Fibroblast of skin of left quadriceps (primary cell): ENCODE measurements at places on chromosomes 5 and 9.

- no peak for DNase-seq
Observed at GRCh38 chr9:112505607-112506006, 19.0 kb downstream of the KIAA1958 start.

GRCh38 chr5:184471-184870, 6.8 kb upstream of the LRRC14B start:
- no peak for DNase-seq

GRCh38 chr9:129334105-129334935, 156.3 kb upstream of the IER5L start:
- peak; percentile 95 for DNase-seq

GRCh38 chr5:72720205-72720604, 96.3 kb upstream of the TNPO1 start:
- DNase-seq = no peak

- no peak for DNase-seq
Observed at GRCh38 chr5:32304622-32305021, 8.1 kb downstream of the MTMR12 start.

DNA sequence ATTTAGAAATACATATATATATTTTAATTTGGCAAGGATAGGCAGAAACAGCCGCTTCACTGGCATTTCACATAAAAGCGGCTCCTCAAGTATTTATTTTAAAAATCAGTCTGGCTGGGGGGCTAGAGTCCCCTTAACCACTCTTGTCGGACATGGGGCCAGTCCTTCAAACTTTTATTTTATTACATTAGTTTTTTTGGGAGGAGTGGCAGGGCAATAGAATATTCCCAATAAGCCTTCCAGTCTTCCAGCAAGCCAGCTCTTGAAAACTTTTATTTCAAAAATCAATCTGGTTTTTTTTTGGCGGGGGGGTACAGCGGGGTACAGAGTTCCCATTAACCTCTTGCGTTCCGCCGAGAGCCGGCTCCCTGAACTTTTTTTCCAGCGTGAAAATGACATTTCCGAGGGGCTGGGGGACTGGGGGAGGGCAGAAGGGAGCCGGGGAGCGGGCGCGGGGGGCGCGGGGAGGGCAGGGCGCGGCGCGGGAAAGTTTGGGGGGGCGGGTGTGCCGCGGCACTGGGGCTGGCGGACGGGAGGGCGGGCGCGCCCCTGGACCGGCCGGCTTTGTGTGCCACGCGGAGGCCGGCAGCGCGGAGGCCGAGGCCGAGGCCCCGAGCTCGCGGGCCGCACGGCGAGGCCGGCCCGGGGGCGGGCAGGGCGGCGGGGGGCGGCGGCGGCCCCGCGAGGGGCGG, 504 bp upstream of the ZNF618 start:
- no peak for DNase-seq

DNA sequence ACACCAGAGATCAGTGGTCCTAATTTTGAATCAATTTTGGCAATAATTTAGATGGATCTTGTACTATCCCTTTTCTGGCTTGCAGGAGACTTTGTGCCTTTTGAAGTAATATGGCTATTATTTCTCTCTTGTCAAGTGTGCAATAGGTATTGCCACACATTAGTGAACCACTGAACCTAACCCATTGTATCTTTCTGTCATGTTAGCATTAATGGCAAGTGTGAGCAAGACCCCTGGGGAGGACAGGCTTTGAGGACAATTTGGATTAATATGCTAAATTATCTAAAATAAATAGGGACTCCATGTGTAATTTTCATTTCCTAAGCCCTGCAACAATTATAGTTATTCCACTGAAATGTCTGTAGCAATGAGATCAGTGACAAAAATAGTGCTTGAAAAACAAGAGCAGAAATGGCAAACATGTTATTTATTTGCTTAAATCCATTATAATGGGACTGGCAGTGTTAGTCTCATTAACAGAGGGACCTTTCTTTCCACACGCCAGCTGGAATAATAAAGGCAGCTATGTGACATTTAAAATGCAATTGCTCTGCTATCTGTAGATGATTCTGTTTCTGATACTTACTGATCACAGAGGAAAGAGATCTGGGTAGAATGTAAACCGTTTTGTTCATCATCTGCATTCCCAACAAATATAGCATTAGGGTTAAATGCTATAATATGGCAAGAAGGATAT, 753.3 kb upstream of the ZNF608 start:
- DNase-seq = no peak

GRCh38 chr5:34436761-34437501, 219.2 kb upstream of the RAI14 start:
- DNase-seq = no peak

GRCh38 chr9:35918780-35919179, 9.5 kb downstream of the SPAAR start:
- DNase-seq = no peak

DNA sequence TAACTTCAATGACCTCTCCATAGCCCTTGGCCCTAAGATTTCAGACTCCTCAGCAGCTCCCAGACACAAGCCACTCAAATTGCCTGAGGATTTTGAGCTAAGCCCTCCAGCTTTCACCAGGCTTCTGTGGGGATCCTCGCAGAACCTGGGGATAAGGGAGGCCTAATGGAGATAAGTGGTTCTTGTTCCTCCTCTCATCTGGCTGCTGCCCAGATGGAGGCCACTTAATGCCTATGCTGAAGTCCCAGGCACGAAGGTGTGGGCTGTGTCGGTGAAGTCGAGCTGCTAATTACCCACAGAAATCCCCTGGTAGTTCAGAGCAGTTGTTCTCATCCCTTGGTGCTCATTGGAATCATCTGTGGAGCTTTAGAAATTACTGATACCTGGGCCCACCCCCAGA, 10.3 kb upstream of the FAT2 start:
- DNase-seq = no peak

DNA sequence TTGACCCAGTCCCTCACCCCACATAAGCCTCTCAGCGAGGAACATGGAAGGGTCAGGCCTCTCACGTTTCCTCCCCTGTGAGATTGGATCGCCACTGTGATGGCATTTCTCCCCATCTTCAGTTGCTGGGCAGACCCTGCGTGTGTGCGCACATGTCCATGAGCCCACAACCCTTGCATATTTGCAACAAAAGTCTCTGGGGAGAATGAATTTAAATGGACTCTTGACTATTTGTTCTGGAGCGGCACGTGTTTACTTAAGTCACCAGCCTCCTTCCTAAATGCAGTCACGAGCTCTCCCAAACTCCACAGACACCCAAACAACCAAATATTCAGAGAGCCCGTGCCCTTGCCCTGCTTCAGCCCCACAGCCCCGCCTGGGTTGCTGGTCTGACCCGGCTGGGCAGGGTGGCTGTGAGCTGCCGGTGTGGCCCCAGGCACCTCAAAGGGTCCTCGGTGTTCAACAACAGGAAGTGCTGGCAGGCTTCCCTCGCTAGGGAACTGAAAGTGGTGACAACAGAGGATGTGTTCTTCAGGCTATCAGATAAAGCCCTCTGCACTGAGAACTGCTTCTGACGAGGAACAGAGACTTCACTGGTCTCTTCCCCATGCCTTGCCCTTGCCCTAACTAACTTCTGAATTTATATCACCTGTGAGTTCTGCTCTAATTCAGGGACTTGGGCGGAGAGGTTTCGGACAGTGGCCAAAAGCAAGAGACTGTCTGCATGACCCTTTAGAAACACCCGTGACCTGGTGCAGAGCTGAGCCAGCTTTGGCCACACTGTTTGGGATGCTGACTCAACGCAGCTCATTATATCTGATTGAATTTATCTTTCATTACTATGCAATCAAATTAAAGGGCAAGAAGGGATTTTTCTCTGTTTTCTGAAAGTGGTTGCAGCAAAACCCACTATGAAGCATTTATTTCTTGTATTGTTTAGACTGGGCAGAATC, 19.2 kb upstream of the CD180 start:
- DNase-seq = no peak

GRCh38 chr9:114202849-114203248, 47.5 kb downstream of the COL27A1 start:
- DNase-seq = no peak

DNA sequence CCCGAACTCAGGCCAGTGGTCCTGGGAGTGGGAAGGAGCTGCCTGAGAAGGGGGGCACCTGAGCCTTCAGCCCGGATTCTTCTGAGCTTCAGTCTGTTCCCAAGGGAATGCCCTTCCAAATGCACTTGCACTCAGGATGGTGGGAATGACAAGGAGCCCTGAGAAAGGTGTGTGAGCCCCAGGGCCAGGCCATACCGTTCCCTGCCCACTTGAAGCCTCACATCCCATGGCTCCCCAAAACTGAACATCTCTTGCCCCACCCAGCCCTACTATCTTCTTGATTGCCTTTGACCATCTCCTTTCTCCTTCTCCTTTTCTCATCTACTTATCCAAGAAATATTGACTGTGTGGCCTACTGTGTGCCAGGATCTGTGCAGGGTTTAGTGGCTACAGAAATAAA, 84.4 kb upstream of the HSPA9 start:
- no peak for DNase-seq

DNA sequence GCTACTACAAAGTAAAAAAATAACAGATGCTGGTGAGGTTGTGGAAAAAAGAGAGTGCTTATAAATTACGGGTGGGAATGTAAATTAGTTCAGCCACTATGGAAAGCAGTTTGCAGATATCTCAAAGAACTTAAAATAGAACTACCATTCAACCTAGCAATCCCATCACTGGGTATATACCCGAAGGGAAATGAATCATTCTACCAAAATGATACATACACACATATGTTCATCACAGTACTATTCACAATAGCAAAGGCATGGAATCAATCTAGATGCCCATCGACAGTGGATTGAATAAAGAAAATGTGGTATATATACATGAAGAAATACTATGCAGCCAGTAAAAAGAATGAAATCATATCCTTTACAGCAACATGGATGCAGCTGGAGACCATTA, 6.3 kb upstream of the TEX10 start:
- DNase-seq = no peak

DNA sequence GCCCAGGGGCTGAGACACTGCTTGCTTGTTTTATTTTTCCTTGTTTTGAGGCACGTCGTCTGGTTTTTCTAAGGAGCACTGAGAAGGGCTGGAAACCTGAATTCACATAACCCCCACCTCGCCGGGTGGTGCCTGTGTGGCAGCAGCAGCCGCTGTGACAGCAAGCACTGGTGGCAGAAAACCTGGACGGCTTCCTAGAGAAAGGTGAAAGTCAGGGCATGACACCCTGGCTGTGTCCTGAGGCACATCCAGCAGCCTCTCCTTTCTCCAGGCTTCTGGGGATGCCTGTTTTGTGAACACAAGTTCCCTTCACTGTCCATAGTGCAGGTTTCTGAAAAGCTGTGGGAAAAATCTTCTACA, 29.2 kb downstream of the MRPL36 start:
- no peak for DNase-seq

- no peak for DNase-seq
Observed at GRCh38 chr5:32851559-32852173, 140.5 kb downstream of the NPR3 start.

DNA sequence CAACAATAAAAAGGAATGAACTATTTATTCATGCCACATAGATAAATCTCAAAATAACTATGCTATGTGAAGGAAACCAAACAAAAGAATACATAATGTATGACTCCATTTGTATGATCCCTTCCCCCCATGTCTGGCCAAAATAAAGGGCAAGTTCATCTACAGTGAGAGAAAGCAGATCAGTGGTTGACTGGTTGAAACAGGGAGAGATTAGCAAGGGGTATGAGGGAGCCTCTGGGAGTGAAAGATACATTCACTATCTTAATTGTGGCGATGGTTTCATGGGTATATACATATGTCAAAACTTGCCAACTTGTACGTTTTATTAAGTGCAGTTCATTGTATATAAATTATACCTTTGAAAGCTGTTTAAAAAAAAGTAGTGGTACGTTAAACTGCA, 4.8 kb downstream of the PSMD5 start:
- DNase-seq = no peak

GRCh38 chr9:90907056-90907445, 105.4 kb downstream of the SYK start:
- DNase-seq = no peak

- DNase-seq = no peak
Observed at GRCh38 chr5:156329171-156329611, 2.2 kb downstream of the SGCD start.

GRCh38 chr5:153147891-153148623, 342.4 kb upstream of the GRIA1 start:
- peak; percentile 67 for DNase-seq

DNA sequence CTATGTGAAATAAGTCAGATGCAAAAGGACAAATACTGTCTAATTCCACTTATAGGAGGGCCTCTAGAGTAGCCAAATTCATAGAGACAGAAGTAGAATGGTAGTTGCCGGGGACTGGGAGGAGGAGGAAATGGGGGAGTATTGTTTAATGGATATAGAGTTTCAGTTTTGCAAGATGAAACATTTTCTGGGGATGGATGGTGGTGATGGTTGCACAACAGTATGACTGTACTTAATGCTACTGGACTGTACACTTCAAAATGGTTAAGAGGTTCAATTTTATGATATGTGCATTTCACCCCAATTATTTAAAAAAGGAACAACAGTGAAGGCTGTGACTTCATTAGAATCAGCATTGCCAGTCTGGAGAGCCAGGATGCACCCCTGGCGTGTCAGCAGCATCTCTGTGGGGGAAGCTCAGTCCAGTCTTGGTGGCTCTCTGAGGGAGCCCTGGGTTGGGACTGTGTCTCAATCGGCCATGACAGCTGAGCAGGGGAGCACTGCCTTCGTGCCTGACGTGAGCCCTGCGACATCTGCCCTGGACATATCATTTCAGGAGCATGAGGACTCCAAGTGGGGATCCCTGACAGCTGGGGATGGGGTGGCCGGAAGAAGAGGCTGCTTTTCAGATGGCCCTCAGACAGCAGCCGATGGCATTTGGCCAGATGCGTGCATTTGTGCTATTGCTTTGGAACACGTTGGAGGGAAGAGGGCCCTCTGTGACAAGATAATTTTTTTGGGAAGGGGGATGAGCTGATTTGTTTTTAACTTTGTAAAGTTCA, 130.8 kb upstream of the STC2 start:
- no peak for DNase-seq

GRCh38 chr5:106258591-106259125, 1412.1 kb downstream of the EFNA5 start:
- DNase-seq = peak; percentile 2

DNA sequence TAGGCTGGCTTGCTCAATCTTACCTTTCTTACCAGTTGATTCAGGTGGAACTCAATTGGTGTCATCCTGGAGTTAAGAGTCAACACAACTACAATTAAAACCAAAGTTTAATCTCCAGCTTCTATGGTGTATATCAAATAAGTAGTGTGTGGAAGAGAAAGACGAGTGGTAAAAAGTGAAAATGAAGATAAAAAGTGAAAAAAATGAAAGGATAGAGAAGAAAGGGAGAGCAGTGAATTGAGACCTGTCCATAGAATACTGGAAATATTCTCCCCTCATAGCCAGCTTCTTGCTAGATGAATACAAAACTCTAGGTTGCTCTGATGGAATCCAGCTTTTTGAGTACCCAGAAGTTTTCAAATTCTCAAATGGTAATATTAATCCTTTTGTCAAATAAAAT, 76.4 kb downstream of the MEGF10 start:
- no peak for DNase-seq

GRCh38 chr5:109315245-109315644, 94.5 kb downstream of the PJA2 start:
- DNase-seq = no peak

DNA sequence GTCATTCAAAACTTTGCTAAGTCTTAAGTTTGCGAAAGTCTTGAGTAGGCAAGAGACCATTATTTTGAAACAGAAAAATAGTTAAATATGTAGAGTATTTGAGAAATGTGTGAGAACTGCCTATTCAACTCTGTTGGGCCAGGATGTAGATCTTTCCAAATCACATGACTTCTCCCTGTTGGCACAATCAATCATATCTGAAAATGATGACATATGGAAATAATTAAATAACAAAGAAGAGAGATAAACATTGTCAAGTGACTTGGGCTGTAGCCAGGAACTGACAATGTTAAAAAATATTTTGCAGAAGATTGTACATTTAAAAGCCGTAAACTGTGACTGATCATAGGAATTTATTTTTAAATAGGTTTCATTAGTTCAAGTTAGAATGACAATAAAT, 104.6 kb upstream of the IL6ST start:
- DNase-seq = peak; percentile 92
